ENCODE measurements at places on chromosomes 2 and 18. TPM values are rescaled to one million over a fixed set of nuclear protein-coding genes. Genes with fewer than 3 reads are reported as not detected.

DNA sequence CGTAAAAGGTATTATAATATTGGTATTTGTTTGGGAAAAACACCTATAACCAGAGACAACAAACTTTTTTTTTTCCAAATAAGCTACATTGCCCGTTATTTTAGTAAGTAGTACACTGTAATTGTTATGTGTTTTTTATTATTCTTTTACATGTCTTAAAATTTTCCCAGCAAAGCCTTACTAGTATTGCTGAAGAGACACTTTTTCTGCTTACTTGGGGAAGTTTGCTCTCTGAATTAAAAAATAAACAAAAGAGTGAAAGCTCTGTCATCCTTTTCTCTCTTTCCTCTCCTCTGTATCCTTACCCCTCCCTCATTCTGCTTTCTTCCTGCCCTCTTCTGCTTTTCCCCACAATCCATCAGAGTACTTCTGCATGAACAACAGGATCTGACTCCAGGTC lies 25.6 kb upstream of the LDLRAD4 start:
- H3K27me3 ChIP-seq = peaks cover 4% of the 10 kb centered on the region
- DNase-seq = no peak
- no peak overlapping the region for H3K4me3 ChIP-seq
- H3K36me3 ChIP-seq = no peaks in the 10 kb centered on the region
- H3K27ac ChIP-seq = no peak overlapping the region
- no peaks in the 10 kb centered on the region for H3K4me1 ChIP-seq

DNA sequence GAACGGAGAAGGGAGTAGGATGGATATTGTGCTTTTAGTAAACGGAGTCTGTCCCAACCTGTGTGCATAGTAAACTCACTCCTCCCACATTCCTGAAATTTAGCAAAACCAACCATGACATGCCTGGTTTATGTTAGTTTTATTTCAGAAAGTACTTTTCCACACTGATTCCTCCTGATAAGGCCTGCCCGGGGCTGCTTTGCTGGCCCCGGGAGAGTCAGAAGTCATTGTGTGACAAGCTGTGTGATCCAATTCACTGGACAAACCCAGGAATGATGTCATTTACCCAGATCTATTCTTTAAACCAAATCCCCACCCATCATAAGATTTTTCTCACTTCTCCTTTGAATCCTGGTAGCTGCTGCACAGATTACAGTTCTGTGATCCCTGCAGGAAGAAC lies 109.0 kb downstream of the SETBP1 start:
- H3K36me3 ChIP-seq = no peaks in the 10 kb centered on the region
- no peak overlapping the region for H3K4me3 ChIP-seq
- no peaks in the 10 kb centered on the region for H3K4me1 ChIP-seq
- H3K27ac ChIP-seq = no peak overlapping the region
- DNase-seq = peak; percentile 28
- H3K27me3 ChIP-seq = no peaks in the 10 kb centered on the region

DNA sequence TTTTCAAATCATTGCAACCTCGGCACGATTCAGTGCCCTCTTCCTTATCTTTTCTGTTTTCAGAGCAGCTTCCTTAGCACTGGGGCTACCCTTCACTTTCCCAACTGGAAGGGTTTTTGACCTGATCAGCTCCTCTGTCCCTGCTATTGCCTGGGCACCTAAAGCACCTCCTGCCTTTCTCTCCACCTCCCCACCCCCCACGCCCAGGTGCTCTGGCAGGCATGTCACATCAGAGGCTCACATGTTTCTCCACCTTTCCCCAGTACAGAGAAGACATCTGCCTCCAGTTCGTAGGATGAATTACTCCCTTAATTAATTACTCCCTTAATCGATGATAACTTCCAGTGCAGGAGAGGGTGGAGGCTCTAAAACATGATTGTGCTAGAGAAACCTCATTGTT lies 88.7 kb upstream of the LCLAT1 start:
- no peak for DNase-seq
- no peak overlapping the region for H3K27ac ChIP-seq
- peaks cover 4% of the 10 kb centered on the region for H3K4me1 ChIP-seq
- H3K27me3 ChIP-seq = no peaks in the 10 kb centered on the region

DNA sequence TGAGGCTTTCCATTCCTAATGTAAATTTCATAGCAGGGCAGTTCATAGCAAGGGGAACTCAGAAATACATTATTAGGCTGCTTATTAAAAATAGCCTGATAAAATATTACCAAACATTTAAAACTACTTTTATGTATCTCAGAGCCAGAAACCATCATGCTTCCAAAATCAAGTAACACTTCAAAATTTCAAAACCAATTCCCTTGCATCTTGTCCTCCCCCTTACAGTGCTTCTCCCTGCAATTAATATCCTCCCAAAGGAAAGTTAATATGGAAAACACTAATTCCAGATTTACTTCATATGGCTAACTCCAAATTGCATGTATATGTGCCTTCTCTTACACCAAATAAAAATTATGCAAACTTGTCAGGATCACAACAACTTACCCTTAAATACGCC lies 6.6 kb downstream of the PLEKHH2 start:
- H3K27ac ChIP-seq = no peak overlapping the region
- H3K4me1 ChIP-seq = no peaks in the 10 kb centered on the region
- H3K4me3 ChIP-seq = no peak overlapping the region
- DNase-seq = no peak
- no peaks in the 10 kb centered on the region for H3K36me3 ChIP-seq

DNA sequence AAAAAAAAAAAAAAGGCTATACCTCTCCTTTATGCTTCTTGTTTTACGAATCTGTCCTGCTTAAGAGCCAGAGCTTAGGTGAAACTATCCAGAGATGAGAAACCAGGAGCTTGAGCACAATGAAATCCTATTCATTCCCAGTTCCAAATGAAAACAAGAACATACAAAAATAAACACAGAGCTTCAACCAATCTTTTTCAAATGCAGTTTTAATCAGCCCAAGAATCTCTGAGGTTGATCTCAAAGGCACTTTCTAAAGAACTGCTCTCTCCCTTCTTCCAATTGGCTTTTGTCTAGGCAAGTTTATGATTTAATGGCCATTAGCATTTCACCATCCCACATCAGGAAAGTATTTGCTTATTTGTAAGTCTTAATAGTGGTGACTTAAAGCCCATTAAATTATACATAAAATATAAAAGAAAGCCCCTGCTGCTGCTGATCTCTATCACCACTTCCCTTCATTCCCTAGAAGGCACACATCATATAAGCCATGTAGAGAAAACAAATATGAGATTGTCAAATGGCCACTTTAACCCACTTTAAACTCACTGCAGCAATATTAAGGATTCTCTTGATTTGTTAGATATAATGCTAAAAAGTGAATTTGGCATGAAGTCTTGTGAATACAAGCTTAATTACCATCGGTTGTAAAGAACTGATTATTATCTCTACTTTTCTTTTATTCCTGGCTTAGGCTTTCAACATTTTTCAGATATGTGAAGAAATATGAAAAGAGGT lies 29.3 kb upstream of the SCN9A start:
- no peak for DNase-seq
- no peaks in the 10 kb centered on the region for H3K36me3 ChIP-seq

GRCh38 chr2:71728036-71728435 lies 274.7 kb downstream of the DYSF start:
- H3K27me3 ChIP-seq = peaks cover 10% of the 10 kb centered on the region
- no peak overlapping the region for H3K4me3 ChIP-seq
- H3K27ac ChIP-seq = no peak overlapping the region
- H3K4me1 ChIP-seq = no peaks in the 10 kb centered on the region
- no peaks in the 10 kb centered on the region for H3K36me3 ChIP-seq
- no peak for DNase-seq

DNA sequence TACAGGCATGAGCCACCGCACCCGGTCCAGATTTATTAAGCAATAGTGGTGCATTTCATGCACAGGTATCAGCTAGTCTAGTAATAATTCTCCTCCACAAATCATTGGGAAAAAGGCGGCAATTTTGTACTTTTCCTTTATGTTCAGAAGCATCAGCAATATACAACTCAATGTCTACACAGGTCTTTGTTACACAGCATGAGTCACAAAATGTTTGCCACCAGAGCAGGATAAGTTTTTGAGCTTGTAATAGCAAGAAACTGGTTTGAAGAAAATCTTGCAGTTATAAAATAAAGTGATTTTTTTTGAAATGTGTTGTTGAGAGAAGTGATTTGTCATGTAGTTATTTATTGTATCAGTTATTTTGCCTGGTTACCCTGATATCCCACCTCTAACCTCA lies 4.8 kb upstream of the ITPRIPL1 start:
- DNase-seq = no peak
- H3K36me3 ChIP-seq = no peaks in the 10 kb centered on the region
- H3K27me3 ChIP-seq = peaks cover 15% of the 10 kb centered on the region
- no peak overlapping the region for H3K27ac ChIP-seq

The NDC80 gene
- 39.6 TPM for total RNA-seq

GRCh38 chr2:183740241-183740640 lies 616.0 kb downstream of the NUP35 start:
- H3K36me3 ChIP-seq = no peaks in the 10 kb centered on the region
- H3K4me3 ChIP-seq = no peak overlapping the region
- DNase-seq = no peak
- no peaks in the 10 kb centered on the region for H3K4me1 ChIP-seq
- no peak overlapping the region for H3K27ac ChIP-seq

DNA sequence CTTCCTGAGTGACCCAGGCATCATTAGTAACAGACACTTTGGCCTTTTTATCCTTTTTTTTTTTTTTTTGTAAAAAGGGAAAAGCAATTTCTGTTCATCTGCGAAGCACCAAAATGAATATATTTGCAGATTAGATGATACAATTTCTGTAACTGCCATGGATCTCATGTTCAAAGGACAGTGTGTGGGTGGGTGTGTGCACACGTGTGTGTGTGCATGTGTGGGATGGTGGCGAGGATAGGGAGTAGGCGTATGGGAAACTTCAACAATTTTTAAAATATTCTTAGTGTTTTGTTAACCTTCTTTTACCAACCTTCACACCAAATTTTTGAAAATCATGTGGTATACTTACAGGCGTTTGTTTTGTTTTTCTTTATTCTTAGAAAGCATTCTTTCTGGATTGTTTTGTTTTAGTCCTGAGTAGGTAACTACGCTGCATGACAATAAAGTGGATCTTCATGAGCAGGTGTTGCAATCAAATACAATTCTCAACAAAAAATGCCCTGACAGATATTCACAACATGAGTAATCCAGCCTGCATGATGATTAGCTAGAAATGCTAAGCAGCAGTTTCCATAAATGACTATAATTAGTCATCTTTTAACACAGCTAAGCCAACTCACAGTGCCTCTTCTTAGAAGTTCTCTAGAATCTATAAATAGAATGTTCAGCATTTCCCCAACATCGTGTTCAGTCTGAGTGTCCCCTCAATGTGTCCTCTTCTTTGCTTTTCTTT lies 53.5 kb upstream of the RMDN2 start:
- DNase-seq = peak; percentile 32
- H3K27ac ChIP-seq = no peak overlapping the region
- no peaks in the 10 kb centered on the region for H3K27me3 ChIP-seq
- no peaks in the 10 kb centered on the region for H3K36me3 ChIP-seq

The EML6 gene
- 2.1 TPM for total RNA-seq

The MEIS1 gene
- 26.5 TPM for total RNA-seq

GRCh38 chr2:157875641-157876065 lies 477 bp downstream of the ACVR1 start:
- H3K36me3 ChIP-seq = no peaks in the 10 kb centered on the region
- peak overlapping the region; percentile 52 for H3K27ac ChIP-seq
- peak; percentile 43 for DNase-seq
- H3K4me3 ChIP-seq = peak overlapping the region; percentile 95
- no peaks in the 10 kb centered on the region for H3K27me3 ChIP-seq

The C2orf66 gene
- total RNA-seq = 0.27 TPM

- H3K27me3 ChIP-seq = no peaks in the 10 kb centered on the region
- no peak overlapping the region for H3K27ac ChIP-seq
- H3K4me3 ChIP-seq = no peak overlapping the region
- H3K4me1 ChIP-seq = no peaks in the 10 kb centered on the region
Observed at GRCh38 chr2:222594679-222595078, 61.2 kb downstream of the FARSB start.

The RUFY4 gene
- not detected for total RNA-seq

DNA sequence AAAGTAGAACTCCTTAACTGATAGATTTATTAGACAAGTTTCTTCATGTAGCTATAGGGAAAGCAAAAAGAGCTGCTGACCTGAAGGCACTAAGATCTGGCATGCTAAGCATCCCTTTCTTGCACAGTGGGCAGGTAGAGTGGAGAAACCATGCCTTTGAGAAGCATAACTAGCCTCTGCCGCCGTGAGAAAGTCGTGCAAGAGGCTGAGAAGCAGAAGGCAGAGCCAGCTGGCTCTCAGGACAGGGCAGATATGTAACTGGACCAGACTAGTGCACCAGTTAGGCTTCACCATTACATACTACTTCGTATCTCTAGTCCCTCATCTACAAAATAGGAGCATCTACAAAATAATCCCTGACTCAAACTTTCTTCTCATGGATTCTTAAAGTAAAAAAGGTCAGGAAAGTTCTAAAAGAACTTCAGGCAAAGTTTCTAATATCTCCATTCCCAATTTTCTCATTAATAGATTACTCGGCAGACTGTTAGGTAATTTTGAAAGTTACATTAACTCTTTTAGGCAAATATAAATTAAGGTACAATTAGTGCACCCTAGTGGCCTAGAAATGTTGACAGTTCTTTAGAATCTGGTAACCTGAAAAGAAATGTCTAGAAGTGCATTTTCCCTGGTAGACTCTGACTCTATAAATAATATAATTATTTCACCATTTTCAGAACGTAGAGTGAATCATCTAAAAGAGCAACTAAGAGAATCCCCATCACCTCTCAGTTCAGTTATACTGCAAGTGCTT lies 10.3 kb downstream of the ERBB4 start:
- H3K4me1 ChIP-seq = peaks cover 5% of the 10 kb centered on the region
- no peak overlapping the region for H3K27ac ChIP-seq
- H3K4me3 ChIP-seq = no peak overlapping the region
- no peaks in the 10 kb centered on the region for H3K27me3 ChIP-seq
- no peak for DNase-seq

GRCh38 chr2:18950361-18950851 lies 361.0 kb upstream of the NT5C1B start:
- no peaks in the 10 kb centered on the region for H3K27me3 ChIP-seq
- H3K36me3 ChIP-seq = no peaks in the 10 kb centered on the region
- H3K4me1 ChIP-seq = no peaks in the 10 kb centered on the region
- no peak overlapping the region for H3K27ac ChIP-seq
- no peak overlapping the region for H3K4me3 ChIP-seq

- peaks cover 5% of the 10 kb centered on the region for H3K27me3 ChIP-seq
- H3K4me3 ChIP-seq = no peak overlapping the region
- H3K4me1 ChIP-seq = peaks cover 3% of the 10 kb centered on the region
- H3K27ac ChIP-seq = no peak overlapping the region
Observed at GRCh38 chr2:238241970-238242369, 2.1 kb upstream of the HES6 start.

The DSC3 gene
- 0.23 TPM for total RNA-seq

DNA sequence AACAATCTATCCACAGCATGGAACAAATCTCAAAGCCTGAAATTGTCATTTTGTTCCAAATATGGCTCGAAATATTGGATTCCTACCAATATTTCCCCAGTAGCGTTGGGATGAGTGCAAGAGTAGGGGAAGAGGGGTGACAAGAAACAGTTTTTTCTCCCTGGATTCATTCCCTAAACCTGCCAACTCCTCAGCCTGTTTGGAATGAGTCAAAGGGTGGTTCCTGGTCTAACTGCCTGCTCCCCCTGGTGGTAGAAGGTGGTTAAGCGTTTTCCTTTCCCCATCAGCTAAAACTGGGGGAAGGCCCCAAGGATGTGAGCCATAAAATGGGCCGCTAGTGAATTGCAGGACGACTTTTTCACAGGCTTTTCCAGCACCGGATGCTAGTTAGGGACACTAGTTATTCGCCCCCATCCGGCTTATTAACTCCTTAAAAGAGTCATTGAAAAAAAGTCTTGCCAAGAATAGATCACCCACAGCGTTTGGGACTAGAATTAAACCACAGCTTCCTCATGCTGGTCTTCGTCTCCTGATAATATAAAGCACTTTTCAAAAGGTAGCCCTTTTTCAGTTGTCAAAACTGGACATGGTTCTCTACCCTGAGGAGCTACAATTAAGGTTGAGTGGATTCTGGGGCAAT lies 72.5 kb downstream of the DHRS9 start:
- H3K27ac ChIP-seq = no peak overlapping the region
- H3K36me3 ChIP-seq = no peaks in the 10 kb centered on the region
- peaks cover 3% of the 10 kb centered on the region for H3K4me1 ChIP-seq
- no peak overlapping the region for H3K4me3 ChIP-seq

Measured in endothelial cell of umbilical vein (primary cell).